ENCODE measurements at places on chromosomes 5 and 9.

GRCh38 chr9:1210954-1211353 is 160.8 kb downstream of the DMRT2 start:
- no peaks in the 10 kb centered on the region for H3K36me3 ChIP-seq
- no peaks in the 10 kb centered on the region for H3K4me1 ChIP-seq
- no peak for DNase-seq
- no peaks in the 10 kb centered on the region for H3K27me3 ChIP-seq

DNA sequence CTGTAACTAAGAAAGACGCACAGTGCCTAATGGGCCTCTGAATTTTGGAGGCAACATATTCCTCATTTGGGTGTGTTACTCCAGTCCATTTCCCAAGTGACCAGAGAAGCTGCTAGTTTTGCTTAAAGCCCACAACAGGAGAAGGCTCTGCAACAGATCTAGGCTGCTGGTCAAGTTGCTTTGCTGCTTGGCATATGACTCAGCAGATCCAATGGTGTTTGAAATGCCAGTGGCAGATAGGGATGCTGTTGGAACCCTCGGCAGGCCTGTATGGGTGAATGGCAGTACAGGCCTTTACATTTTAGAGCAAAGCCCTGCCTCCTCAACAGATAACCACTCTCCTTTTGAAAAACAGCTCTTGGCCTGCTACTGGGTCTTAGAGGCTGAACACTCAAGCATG is 36.2 kb upstream of the ROR2 start:
- no peak overlapping the region for H3K27ac ChIP-seq
- no peaks in the 10 kb centered on the region for H3K27me3 ChIP-seq
- no peak for DNase-seq

DNA sequence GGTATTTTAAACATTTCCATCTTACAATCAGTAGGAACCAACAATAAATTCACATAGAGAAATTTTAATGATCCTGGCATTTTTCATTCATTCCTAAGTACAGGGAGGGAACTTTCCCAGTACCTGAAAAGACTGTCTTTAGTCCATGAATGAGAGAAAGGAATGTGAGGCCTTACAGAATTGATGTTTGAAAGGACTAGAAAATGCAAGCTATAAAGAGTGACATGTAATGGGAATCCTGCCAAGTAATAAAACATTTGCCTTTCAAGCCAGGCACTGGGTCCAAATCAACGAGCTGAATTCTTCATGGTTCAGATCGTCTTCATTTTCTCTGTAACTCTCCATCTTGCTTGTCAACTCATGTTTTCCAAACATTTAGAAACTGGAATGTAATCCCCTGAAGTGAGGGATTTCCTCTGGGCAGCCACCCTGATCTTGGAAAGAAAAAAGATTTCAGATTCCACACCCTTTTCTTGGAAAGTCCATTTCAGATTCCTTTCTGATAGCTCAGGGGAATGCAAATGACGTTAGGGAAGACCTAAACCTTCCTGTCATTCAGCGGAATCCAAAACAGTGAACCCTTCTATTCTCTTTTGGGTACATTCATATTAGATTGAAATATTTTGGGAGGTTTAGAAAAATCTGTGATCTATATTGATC is 315.8 kb downstream of the SH3GL2 start:
- no peak overlapping the region for H3K4me3 ChIP-seq
- no peaks in the 10 kb centered on the region for H3K4me1 ChIP-seq
- no peak for DNase-seq
- H3K27ac ChIP-seq: no peak overlapping the region
- H3K36me3 ChIP-seq: no peaks in the 10 kb centered on the region

DNA sequence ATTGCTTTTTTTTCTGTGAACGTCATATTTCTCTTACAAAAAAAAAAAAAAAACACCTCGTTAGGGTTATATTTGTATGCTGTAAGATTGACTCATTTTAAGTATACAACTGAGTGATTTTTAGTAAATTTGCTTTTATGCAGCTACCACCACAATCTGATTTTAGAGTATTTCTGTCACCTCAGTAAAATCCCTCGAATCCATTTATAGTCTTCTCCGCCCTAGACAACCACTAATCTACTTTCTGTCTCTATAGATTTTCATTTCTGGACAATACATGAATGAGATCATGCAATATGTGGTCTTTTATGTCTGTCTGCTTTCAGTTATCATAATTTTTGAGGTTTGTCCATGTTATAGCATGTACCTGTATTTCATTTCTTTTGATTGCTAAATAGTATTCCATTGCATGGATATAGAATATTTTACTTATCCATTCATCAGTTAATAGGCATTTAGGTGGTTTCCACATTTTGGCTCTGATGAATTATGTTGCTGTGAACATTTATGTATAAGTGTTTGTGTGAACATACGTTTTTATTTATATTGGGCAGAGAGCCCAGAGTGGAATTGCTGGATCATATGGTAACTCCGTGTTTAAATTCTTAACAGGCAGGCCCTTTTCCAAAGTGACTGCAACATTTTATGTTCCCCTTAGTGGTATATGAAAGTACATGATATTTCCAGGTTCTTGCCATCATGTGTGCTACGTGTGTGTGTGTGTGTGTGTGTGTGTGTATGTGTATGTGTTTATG is 171.4 kb downstream of the SGCD start:
- no peak overlapping the region for H3K4me3 ChIP-seq
- no peak overlapping the region for H3K27ac ChIP-seq
- H3K27me3 ChIP-seq: no peaks in the 10 kb centered on the region
- no peaks in the 10 kb centered on the region for H3K4me1 ChIP-seq
- DNase-seq: no peak

Measured in esophagus squamous epithelium (tissue), 5 donors.